ENCODE measurements at places on chromosomes 13 and 19.
A peak's percentile ranks its signal among the peaks of the same experiment; 100 is the strongest.

GRCh38 chr19:5961969-5962945, 15.7 kb downstream of the RANBP3 start:
- peak; percentile 86 for DNase-seq

- no peak for DNase-seq
Observed at GRCh38 chr13:79353693-79354092, 52.4 kb downstream of the RBM26 start.

GRCh38 chr19:47652285-47652684, 43.4 kb downstream of the BICRA start:
- DNase-seq, result no peak

GRCh38 chr13:78326633-78327032, 276.7 kb downstream of the POU4F1 start:
- DNase-seq, result no peak

- no peak for DNase-seq
Observed at GRCh38 chr19:3784607-3785450, 1.4 kb downstream of the MATK start.

DNA sequence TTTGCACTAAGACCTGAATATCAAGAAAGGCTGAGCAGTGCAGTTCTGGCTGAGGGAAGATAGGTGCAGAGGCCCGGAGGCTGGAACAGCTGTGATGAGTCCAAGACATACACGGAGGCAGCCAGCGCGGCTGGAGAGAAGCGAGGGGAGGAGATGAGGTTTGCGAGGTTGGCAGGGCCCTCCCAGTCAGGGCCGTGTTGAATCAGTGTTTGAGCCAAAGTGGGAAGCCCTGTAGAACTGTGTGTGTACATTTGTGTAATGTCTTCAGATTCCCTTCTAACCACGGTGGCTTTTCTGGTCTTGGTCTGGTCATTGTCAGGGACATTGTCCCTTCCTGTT, 34.9 kb downstream of the PAK4 start:
- DNase-seq, result no peak

DNA sequence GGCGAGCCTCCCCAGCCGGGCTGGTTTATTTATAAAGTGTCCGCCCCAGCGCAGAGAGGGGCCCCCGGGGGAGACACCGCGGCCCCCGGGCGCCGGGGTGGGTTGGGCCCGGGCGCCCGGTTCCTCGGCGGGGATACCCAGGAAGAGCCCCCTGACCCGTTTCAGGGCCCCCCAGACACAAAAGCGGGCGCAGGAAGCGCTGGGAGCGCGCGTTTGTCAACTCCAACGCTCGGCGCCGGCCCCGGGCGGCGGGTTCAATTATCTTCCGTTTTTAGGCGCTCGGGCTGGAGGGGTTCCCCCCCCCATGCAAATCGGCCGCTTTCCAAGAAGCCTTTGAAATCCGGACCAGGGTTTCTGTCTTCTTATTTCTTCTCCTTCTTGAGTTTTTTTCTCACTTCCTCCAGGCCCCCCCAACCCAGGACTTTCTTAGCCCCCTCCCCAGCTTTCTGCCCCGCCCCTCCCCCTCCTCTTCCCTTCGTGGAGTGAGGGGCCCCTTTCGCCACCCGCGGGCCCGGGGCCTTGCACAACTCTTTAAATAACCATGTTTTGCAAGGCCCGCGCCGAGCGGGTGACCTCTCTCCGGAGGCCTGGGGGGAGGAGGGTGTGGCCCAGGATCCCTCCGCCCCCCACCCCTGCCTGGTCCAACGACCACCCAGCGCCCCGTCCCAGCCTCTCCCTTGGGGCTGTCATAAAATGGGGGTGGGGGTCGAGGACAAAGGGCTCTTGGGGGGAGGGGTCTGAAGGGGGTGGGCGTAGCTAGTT, 935 bp downstream of the ARID3A start:
- DNase-seq, result no peak

Data from CD4-positive, alpha-beta T cell treated with Interleukin-10 for 1 hour (primary cell).